Central memory CD4-positive, alpha-beta T cell (primary cell): ENCODE measurements at places on chromosomes 5 and 9.

DNA sequence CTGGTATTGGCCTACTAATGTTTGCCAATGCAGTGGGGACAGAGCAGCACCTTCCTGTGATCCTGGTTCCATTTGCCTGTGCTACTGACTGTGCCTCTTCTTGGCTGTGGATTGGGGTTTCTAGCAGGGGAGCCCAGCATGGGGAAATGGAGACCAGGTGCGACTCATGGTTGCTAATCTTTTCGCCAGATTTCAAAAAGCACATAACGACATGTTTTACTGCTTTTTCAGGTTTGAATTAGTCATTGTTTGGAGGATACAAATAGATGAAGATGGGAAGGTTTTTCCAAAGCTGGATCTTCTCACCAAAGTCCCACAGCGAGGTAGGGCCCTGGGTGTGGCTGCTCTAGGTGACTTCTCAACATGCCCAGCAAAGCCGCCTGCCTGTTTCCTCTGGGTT, 57.6 kb downstream of the IPPK start:
- no peak for DNase-seq

DNA sequence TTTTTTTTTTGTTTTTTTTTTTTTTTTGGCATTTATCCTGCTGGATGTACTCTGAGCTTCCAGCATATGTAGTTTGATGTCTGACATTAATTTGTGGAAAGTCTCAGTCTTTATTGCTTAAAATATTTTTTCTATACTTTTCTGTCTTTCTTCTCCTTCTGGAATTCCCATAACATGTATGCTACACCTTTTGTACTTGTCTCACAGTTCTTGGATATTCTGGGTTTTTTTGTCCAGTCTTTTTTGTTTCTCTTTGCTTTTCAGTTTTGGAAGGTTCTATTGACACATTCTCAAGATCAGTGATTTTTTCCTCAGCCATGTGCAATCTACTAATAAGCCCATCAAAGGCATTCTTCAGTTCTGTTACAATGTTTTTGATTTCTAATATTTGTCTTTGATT, 19.4 kb upstream of the RFK start:
- no peak for DNase-seq

DNA sequence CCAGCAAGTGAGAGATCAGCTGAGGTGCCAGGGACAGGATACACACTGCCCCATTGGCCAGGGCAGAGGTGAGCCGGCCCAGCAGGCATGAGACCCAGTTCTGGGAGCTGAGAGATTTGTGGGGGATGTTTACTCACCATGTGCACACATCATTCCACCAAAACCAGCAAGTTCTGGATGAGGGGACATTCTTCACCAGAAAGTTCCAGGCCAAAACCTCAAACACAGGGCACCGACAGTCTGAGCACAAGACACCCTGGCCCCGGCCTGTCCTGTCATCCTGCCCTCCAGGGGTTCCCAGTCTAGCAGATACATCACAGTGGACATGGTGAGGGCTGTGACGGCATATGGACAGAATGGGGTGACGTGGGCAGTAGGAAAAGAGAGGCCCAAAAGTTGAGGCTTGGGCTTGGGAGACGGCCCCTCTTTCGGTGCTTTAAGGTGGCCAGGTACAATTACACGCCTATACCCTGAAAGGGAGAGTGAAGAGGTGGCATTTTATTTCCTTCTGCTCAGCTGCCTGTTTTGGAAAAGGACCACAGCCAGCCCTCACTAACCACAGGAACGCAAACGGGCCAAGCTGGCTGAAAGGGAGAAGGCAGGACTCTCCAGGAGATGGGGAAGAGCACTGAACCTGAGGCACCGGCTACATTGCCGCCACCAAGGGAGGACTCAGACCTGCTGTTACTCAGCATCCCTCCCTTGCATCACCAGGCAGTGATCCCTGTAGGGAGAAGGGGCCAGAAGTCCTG, 64.0 kb downstream of the SHB start:
- no peak for DNase-seq

DNA sequence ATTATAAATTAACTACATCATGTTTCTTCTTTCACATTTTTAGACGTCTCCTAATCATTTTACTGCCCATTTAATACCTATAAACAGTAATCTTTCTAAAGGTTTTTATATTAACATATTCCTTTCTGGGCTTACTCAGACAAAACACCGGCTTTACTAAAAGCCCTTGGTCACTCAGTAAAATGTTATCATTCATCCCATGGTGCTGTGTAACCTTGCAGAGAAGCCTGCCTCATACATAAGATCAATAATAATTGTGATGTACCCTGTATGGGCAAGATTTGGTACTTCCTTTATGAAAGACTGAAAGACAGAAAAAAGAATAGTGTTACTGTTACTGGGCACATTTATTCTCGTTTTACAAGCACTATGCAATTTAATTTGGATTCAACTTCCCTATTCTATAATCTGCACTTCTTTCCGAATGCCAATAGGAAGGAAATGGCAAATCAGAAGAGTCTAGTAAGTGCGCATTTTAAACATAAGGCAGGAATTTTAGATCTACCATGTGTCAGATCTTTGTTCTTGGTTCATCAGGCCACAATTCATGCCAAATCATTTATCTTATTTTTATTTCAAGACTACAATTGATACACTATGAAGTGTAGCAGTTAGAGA, 522.2 kb downstream of the CSNK1G3 start:
- no peak for DNase-seq

GRCh38 chr9:18994263-18994916, 38.6 kb downstream of the SAXO1 start:
- no peak for DNase-seq

GRCh38 chr9:20681467-20681866, 2.6 kb upstream of the FOCAD start:
- no peak for DNase-seq

- DNase-seq: no peak
Observed at GRCh38 chr9:102237520-102237919, 499.1 kb upstream of the GRIN3A start.

DNA sequence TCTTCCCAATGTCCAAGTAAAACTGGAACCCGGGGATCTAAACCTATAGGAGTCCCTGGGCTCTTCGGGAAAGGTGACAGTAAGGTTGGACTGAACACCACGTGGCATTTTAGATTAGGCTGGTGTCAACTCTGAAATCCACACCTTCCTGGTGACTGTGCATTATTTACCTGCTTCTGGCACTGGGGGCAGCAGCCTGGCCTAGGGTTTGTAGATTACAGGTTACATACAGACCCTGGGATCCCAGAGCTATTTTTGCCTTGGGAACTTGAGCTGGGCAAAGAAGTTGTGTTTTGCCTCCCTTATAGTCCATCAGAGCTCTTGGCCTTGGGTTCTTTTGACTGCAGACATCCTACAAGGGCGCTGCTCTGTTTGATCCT, 173.2 kb downstream of the DAB2IP start:
- DNase-seq: no peak

- DNase-seq: no peak
Observed at GRCh38 chr5:138661291-138661960, 86.2 kb upstream of the HSPA9 start.
